ENCODE measurements at places on chromosomes 5 and 9.

DNA sequence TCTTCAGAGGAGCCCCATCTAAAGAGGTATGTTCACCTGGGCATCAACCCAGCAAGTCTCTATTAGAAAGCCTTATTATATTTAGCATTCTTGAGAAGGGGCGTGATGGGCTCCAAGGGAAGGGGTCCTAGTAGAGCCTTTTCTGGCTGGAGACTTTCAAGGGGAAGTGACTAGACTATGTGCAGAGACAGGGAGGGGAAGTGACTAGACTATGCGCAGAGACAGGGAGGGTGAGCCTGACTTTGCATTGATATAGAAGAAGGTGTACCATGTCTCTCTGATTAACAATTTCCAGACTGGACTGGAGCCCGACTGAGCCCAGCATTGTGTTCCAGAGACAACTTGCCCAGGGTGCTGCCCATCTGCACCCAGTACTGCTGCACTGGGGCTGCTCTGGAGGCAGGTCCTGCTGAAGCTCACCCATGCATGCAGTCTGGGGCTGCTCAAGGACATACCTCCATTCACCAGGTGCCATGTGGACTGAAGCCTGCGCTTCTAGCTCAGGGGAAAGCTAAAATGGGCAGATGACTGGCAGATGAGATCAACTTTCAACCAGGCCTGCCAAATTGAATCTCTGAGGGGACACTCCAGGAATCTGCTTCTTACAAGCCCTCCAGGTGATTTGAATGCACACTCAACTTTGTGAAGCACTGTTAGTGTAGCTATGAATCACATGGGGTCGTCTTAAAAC is 83.0 kb upstream of the GNA14 start:
- DNase-seq = no peak

- DNase-seq = no peak
Observed at GRCh38 chr9:2934241-2934650, 90.4 kb upstream of the PUM3 start.

DNA sequence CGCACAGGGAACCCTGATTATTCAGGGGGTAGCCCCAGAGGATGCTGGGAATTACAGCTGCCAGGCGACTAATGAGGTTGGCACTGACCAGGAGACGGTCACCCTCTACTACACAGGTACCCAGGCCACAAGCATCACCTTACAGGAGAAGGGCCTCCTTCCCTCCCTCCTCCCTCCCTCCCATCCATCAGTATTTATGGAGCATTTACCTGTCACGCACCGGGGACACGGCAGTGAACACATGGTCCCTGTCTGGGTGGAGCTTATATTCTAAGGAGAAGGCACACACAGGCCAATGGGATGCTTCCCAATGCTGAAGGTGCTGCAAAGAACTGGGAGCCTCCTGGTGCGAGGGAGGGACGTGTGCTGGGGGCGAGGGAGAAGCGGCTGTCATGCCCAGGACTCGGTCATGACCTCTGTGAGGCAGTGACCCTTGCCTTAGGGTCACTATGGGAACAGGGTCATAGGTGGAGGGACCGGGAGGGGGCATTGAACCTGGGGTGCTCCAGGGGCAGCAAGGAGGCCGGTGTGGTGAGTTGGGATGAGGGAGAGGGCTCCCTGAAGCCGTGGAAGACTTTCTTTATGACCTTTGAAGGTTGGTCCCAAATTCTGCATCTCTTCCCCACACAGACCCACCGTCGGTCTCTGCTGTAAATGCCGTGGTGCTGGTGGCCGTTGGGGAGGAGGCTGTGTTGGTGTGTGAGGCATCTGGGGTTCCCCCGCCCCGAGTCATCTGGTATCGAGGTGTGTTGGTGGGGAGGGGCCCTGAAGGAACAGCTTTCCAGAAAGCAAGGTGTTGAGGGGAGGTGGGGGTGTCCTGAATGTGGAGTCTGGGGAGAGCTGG is 41.5 kb downstream of the HMCN2 start:
- no peak for DNase-seq

DNA sequence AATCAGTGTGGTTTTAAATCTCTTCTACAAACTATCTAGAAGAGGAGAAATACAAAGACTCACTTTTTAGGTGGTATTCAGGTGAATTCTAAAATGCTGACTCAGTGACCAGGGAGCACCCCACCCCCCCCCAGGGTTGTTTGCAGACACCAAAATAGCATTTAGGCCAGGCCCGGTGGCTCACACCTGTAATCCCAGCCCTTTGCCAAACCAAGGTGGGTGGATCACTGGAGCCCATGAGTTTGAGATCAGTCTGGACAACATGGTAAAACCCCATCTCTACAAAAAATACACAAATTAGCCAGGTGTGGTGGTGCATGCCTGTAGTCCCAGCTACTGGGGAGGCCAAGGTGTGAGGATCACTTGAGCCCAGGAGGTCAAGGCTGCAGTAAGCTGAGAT is 119.0 kb upstream of the LMX1B start:
- DNase-seq = no peak

GRCh38 chr5:142388696-142389095 is 63.9 kb upstream of the SPRY4 start:
- no peak for DNase-seq

DNA sequence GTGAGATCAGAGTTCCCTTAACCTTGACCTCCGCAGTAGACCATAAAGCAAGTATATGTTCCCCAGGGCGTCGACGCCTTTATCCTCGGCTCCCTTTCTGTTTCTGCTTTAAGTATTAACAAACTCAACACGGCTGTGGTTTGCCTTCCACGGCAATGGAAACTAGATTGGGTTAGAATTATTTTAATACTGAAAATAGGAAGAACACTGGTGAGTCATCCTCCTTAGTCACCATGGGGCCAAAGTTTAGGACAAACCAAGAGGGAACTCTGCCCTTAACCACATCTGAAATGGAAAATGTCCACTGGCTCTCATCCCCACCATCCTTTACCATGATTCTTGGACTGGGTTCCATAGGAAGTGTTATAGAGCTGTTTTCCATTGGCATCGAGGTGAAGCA is 386.1 kb downstream of the ACTL7B start:
- DNase-seq = no peak

- no peak for DNase-seq
Observed at GRCh38 chr9:84671586-84672521, 2.3 kb downstream of the NTRK2 start.

GRCh38 chr5:93620487-93621326 is 37.7 kb downstream of the NR2F1 start:
- peak; percentile 47 for DNase-seq

DNA sequence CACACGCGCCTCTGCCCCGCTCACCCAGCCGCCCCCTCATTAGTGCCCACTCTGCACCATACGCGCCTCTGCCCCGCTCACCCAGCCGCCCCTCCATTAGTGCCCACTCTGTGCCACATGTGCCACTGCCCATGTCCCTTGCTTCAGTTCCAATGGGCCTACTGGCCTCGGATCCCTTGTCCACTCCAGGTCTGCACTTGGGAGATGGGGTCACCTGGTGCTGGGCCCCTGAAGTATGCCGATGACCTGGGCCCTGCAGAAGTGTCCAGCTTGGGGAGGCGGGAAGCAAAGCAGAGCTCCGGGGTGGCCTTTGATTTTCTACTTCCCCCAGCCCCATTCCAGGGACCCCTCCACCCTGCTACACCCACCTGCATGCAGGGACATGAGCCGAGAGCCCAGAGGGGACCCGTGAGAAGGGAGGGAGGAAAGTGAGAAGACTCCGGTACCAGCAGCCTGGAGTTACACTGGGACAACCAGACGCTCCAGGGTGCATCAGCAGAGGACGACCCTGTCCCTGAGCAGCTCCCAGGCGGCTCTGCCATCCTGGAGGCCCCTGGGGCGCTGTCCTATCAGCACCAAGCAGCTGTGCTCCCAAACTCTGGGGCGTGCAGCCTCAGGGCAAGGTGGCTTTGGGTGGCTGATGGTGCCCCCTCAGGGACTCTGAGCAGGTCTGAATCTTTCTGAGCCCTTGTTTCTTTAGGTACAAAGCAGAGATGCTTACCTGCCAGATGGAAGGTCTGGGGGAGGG is 140.8 kb downstream of the RXRA start:
- DNase-seq = no peak

DNA sequence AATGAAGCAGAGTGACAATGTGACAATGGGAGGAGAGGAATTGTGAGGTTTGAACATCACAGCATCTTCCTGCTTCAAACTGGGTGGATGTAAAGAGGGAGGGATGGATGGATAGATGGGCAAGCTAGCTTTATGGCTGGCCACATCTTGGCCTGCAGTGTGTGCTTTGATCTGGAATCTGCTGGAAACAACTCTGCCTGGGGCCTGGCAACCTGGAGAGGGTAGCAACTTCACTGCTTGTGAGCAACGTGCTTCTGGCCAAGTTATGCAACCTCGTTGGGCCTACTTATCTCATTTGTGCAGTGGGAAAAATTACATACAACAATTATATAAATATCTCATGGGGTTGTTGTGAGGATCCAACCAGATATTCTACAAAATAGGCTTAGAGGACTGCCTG is 5.3 kb downstream of the IL9 start:
- DNase-seq = no peak

DNA sequence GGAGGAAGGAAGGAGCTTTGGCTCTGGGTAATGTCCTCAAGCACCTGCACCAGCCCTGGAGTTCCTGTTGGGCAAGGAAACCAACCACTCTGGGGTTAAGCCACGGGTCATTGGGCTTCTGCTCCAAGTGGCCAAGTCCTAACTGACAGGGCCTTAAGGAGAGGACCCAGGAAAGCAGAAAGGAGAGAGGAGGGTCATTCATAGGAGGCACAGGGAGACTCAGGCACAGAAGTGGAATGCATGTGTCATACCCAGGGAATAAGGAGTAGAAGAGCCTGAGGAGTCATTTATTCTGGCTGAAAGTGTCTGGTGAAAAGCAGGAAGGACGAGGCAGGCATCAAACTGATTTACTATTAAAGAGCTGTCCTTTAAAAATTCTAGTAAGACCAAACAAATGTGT is 129.2 kb downstream of the DMRT2 start:
- DNase-seq = no peak

DNA sequence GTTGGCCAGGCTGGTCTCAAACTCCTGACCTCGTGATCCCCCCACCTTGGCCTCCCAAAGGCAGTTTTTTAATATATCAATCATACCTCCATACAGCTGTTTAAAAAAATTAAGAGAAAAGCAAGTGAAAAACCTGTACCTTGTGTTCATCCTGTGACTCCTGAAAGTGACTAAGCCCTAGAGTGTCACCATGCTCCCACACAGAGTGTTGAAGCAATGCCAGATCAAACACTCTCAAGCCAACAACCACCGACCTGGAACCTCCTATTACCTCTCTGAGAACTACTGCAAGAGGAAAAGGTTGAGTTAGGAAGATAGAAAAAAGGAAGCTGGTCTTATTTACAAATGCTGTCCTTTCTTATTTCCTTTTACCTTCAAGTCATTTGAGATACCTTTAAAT is 123.5 kb downstream of the RASEF start:
- DNase-seq = no peak

- DNase-seq = no peak
Observed at GRCh38 chr9:6355728-6356127, 27.6 kb downstream of the TPD52L3 start.

GRCh38 chr5:8561224-8561840 is 692.4 kb downstream of the MTRR start:
- no peak for DNase-seq

DNA sequence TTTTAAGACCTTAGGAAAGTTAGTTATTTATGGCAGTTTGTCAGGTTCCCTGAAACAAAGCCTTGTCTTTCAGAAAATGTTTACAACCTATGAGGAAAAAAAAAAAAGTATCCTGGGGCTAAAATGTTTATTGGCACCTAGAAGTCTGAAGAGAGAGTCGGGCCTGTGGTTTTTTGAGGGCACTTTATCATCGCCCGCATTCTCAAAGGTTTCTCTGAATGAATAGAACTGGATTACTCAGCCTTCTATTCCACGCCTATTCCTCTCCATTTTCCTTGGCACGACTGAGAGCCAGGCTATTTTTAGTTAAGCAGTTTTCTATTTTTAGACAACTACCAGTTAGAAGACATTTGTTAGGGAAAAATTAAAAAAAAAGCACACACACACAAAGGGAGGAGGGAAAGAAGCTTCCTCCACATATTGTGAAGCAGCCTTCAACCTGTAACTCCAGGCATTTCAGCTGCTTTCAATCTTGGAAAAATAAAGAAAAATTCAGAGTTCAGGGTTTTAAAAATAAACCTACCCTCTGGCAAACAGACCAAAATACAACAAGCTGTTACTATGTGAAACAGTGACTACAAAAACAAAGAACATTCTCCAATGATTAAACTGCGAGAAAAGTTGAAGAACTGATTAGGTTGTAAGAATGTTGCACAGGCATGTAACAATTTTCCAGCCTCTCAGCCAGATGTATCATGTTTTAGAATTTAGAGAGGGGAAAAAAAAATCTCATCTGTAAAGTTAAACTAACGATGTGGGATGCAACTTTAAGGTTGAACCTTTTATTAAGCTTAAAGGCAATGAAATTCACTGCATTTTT is 97.0 kb downstream of the MEF2C start:
- no peak for DNase-seq

GRCh38 chr5:123450640-123451039 is 27.4 kb upstream of the CEP120 start:
- DNase-seq = no peak

DNA sequence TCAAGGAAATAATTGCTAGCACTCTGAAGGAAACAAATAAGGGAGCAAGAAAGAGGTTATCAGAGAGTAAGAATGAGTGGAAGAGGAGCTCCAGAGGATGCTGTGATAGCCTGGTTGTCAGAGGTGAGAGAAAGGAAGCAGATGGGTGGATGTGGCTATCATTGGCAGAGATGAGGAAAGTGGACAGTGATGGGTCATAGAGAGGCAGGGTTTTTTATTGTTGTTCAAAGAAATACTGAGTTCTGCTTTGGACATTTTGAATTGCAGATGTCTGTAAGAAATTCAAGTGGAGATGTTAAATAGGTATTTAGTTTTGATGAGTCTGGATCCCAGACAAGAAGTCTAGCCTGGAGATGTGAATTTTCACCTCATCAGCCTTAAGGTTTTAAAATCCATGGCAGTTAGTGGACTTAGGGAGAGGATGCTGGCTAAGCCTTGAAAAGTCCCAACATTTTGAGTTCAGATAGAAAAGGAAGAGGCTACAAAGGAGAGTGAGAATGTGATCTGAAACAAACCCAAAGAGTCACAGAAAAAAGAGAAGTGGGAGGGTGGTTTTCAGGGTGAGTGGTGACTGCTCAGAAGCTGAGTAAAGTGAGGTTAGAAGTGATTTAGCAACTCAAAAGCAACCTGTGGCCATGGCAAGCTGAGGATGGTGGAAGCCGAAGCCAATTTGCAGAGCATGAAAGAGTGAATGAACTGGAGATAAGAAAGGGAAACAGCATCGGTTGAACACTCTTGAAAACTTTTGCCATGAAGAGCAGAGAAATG is 50.4 kb downstream of the PPIC start:
- no peak for DNase-seq

GRCh38 chr5:8098081-8098480 is 229.1 kb downstream of the MTRR start:
- no peak for DNase-seq

DNA sequence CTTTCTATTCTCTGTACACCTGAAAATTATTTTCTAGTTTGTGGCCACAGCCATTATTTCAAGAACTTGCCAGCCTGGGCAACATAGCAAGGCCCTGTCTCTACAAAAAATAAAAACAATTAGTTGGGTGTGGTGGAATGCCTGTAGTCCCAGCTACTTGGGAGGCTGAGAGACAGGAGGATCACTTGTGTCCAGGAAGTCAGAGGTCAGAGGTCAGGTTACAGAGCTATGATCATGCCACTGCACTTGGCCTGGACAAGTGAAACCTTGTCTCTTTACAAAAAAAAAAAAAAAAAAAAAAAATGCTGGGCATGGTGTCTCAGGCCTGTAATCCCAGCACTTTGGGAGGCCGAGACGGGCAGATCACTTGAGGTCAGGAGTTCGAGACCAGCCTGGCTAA is 58.3 kb downstream of the HMGCR start:
- DNase-seq = no peak

Measured in T-helper 22 cell (primary cell).